T-helper 1 cell (primary cell): ENCODE measurements at places on chromosomes 7 and 10.

- no peak for DNase-seq
Observed at GRCh38 chr7:25496476-25497368, 268.4 kb upstream of the NPVF start.

GRCh38 chr7:34155220-34155908 lies 250.0 kb downstream of the BMPER start:
- DNase-seq: no peak

- DNase-seq: no peak
Observed at GRCh38 chr10:32963096-32963495, 5.1 kb upstream of the ITGB1 start.

- peak; percentile 71 for DNase-seq
Observed at GRCh38 chr7:92768501-92769393, 67.6 kb downstream of the CDK6 start.

DNA sequence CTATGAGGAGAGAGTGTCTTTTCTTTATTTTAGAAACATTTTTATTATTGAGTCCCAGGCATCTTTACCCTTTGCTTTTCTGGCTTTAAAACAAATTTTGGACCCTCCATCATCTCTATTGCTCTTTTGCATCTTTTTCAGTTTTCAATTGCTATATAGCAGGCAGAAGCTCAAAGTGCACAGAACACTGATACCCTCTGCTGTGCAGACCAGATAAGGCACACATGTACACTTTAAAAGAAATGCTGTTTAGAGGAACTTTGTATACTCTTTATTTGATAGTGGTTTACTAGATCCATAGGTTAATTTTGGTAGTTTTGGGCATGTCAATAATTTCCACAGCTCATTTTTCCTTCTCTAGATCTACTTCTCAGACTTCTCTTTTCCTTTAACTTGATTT lies 324.2 kb downstream of the SH2D4B start:
- DNase-seq: no peak

- DNase-seq: no peak
Observed at GRCh38 chr7:148712678-148713329, 14.1 kb downstream of the CUL1 start.

DNA sequence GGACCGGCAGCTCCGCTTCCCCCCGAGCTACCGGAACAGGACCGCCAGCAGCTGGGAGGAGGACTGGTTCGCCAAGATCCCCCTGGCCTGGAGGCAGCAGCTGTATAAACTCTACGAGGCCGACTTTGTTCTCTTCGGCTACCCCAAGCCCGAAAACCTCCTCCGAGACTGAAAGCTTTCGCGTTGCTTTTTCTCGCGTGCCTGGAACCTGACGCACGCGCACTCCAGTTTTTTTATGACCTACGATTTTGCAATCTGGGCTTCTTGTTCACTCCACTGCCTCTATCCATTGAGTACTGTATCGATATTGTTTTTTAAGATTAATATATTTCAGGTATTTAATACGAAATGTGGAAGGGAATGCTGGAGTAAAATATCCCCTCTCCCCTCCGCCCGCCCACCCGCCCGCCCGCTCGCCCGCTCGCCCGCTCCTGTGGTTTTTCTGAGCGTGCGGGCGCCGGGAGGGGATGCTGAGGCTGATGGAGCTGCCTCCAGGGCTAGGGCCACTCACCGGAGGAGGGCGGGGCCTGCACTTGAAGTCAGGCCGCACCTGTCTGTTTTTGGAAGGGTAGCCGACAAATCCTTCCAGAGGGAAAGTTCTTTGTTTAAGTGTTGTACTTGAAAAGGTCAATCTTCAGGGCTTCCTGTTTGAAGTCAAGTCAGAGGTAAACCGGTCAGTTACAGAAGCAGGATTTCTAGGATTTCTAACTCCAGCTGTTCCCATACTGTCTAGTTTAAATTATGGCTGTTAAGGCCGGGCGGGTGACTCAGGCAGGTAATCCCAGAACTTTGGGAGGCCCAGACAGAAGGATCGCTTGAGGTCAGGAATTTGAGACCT lies 30.5 kb downstream of the CHST12 start:
- DNase-seq: no peak

DNA sequence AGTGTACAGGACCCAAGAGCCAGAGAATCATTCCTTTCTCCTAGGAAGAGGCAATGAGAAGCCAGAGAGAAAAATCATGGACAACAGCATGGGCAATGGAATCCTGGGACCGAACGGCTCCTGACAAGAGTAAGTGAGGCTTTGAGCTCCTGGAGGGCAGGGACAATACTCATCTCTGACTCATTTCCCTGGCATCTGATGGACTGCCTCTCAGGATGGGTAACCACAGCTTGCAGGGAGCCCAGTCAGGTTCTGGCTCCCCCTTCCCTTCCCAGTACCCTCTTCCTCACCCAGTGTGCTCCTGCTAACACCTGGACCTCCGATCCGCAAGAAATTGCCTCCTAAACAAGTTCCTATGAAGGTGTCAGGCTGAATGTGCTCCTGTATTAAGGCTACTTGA lies 51.2 kb upstream of the SORCS3 start:
- DNase-seq: no peak

GRCh38 chr7:83005410-83005809 lies 157.3 kb downstream of the PCLO start:
- no peak for DNase-seq

DNA sequence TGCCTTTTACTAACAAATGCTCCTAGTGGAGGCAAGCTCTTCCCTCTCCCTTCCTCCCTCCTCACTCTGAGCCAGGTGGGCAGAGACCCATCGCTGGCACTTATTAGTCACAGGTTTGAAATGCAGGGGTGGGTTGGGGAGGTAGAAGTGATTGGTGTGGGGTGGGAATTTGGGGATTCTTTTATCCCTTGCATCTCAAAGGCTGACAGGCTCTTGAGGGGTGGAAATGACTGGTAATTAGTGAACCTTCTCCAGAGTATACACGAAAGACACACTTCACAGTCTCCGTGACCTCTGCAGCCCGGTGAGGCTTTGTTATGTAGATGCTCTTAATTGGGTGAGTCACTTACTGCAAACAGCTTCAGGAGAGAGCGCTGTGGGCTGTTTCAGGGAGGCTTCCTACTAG lies 13.9 kb upstream of the LRMDA start:
- no peak for DNase-seq

DNA sequence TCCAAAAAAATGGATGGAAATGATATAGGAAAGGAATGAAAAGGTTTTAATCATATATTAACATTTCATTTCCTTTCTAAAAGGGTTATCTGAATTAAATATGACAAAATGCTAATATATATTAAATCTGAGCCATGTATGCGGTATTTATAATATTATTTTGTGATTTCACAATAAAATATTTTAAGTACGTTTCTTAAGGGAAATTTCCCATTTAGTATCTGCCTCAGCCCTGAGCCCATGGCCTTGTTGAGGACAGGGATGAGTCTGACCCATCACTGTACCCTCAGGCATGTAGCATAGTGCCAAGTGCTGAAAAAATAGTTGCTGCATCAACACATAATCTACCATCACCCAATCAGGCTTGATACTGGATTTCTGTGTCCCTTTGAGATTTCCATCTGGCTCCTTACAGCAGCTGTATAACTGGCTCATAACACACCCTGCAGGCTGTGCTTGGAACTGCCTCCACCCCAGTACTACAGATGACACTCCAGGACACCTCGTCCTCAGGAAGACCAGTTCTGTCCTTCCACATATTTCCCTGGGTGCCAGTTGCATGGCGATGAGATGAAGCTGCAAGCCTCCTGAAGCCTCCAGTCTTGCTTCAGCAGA lies 59.4 kb upstream of the ASAH2 start:
- DNase-seq: no peak

GRCh38 chr7:81198766-81199165 lies 279.9 kb upstream of the SEMA3C start:
- no peak for DNase-seq

GRCh38 chr10:128001849-128002248 lies 94.9 kb downstream of the PTPRE start:
- DNase-seq: no peak

- no peak for DNase-seq
Observed at GRCh38 chr7:90777465-90777864, 181.3 kb downstream of the CDK14 start.

GRCh38 chr10:33832124-33832787 lies 497.8 kb upstream of the NRP1 start:
- DNase-seq: no peak

GRCh38 chr7:143374561-143374960 lies 6.6 kb upstream of the ZYX start:
- no peak for DNase-seq

DNA sequence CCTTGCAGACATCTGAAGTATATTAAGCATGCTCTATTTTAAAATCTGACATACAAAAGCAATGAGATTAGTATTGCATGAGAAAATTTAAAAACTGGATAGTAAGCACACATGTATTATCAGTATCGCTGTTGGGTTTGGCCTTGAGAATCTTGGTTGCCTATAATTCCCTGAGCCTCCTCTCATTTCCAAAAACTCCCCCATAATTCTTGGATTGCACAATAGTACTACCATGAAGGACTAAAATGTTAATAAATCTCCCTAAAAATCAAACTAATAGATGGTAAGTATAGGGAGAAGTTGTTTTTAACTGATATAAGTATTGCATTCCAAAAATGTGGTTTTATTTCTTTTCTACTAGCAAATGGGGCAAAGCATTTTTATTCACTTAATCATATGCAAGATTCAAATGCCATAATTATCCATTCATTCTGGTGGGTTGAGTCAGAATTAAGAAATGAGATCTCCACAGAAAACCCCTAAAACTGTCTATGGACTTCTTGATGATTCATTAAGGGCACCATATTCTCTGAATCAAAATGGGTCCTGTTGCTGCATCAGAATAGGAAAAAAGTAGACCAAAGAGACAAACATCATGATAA lies 10.3 kb upstream of the VIM start:
- no peak for DNase-seq

DNA sequence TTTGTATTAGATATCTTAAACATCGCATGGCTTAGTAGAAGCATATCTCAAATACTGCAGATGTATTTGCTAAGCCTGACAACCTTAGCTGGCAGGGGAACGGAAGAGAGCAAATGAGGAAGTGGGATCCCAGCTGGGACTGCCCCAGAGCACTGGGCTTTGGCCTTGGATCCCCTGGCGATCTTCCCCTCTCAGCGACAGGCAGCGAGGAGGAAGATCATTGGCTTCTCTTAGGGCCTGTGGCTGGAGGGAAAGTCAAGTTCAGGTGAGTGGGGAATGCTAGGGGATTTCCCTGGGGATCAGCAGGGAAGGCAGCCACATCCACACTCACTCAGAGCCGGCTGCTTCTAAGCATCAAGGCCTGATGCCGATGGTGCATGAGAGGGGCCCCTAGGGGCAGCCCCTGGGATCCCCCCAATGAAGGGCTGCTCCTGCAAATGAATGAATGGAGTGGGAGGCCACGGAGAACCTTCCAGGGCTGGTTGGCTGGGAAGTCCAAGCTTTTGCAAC lies 42.0 kb downstream of the LYZL2 start:
- DNase-seq: no peak

- DNase-seq: no peak
Observed at GRCh38 chr10:67697724-67698131, 1.7 kb upstream of the CTNNA3 start.

- DNase-seq: no peak
Observed at GRCh38 chr7:43490016-43490415, 92.9 kb upstream of the STK17A start.

DNA sequence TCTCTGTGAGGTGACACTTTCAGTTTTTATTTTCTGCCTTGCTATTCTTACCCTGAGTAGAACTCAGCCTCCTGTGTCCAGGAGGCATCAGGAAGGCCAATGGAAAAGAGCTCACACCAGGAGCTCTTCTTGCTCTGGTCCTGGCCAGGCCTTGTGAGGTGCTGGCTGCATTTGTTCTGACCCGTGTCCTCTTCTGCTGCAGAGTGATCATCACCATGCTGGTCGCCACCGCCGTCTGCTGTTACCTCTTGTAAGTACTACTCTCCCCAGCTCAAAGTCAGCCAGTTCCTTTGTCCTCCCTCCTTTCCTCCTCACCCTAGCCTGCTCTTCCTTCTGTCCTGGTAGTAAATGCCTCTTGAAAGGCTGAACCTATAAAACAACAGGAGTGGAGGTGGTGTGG lies 1.6 kb downstream of the ATP6V0E2 start:
- no peak for DNase-seq

DNA sequence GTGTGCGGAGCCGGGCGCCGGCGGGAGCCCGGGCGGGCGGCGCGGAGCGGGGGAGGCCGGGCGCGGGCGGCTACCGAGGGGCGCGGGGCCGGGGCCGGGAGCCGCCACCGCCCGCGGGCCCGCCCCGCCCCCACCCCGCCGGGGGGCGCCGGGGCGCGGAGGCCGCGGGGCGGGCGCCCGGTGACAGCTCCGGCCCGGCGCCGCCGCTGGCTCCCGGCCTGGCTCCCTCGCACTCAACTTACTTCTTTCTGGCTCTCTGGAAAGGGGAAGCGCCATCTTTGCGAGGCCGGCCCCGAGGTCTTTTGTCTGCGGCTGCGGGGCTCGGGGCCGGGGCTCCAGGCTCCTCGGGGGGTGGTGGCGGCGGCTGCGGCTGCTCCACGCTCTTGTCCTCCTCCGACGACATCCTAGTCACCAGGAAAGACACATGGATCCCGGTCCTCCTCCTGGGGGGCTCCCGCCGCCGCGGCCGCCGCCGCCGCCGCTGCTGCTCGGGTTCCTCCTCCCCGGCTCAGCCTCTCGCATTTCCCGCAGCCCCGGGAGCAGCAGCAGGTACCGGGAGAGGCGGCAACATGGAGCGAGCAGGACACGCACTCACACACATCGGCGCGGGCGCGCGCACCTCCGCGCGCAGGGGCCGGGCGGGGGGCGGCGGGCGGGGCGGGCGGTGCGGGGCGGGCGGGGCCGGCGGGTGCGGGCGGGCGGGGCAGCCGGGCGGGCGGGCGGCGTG lies at the start of gene KMT2C:
KMT2C (minus strand) TSS at position 620 of the 727 bp plus-strand sequence; CDS start at position 403, 217 bp downstream.
- peak; percentile 53 for DNase-seq

GRCh38 chr7:98286093-98286539 lies 4.6 kb downstream of the BRI3 start:
- DNase-seq: no peak

GRCh38 chr7:5665094-5666025 lies 116.1 kb downstream of the RNF216 start:
- DNase-seq: no peak

GRCh38 chr7:5502721-5503243 lies 79.1 kb upstream of the TNRC18 start:
- no peak for DNase-seq
